ENCODE measurements at places on chromosomes 12 and 14.

DNA sequence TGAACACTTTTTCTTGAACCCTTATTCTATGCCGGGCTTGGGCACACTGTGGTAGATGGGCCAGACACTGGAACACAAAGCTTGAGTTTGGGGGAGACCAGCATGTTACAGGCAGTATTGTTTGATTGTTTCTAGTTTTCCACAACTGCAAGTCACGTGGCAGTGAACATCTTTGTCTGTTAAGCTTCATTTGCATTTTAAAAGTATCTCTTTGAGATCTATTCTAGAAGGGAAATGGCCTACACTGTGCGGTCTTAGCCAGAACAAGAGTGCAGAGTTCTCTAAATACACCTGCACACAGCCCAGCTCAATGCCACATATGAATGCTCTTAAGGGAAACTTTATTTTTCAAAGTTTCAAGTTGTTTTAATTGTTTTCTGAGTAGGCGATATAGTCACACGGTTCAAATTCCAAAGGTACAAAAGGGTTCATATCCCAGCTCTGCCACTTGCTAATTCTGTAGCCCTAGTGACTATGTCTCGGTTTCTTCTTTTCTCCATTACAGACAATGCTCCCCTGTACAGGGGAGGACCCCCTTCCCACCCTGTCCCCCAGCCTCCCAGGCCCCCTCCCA is 24.9 kb downstream of the RIN3 start:
- DNase-seq, result no peak

DNA sequence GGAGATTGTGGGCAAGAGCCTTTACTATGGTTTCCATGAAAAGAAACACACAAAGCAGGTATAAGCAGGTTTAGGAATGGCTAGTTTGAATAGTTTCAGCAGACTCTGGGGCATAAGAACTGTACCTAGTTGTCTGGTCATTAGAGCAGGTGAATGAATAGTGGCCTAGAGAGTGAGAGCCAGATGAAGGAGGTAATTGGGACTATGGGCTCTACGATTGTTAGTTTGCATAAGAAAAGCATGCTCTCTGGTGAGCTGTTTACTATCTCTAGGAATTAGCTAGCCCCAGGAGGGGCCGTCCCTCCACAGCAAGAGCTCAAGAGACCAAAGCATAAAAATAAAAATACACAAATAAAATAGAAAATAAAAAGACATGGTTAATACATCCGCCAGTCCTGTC is 397.5 kb upstream of the GARIN6 start:
- DNase-seq, result no peak

DNA sequence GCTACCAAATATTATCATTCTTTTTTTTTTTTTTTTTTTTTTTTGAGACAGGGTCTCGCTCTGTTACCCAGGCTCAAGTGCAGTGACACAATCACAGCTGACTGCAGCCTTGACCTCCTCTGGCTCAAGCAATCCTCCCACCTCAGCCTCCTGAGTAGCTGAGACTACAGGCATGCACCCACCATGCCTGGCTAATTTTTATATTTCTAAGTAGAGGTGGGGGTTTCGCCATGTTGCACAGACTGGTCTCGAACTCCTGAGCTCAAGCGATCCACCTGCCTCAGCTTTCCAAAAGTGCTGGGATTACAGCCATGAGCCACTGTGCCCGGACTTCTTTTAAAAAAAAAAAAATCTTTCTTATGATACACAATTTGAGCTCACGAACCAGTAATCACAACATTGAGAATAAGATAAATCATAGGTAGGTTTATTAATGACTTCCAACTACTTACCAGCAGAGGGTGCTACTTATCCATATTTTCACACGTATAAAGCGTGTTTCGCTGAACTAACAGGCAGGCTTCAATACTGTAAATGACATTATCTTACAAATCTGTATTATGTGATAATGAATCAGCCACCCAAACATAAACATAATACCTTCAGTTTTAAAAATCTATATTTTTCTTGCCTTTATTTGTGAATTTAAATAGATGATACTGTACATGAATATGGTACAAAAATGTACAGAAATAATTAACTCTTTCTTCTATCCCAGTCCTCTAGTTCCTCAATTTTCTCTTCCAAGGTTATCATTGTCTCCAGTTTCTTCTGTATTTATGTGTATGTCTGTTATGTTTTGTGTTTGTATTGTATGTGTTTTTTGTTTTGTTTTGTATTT is 42.5 kb upstream of the BCAT1 start:
- DNase-seq, result peak; percentile 88

GRCh38 chr12:67459173-67459572 is 189.4 kb upstream of the DYRK2 start:
- no peak for DNase-seq

- DNase-seq, result no peak
These were observed 93.5 kb downstream of the ATXN2 start for GRCh38 chr12:111505601-111506036.

- no peak for DNase-seq
These were observed 288.3 kb upstream of the PPFIA2 start for GRCh38 chr12:82047446-82047845.

- DNase-seq, result no peak
These were observed 19.5 kb upstream of the CERS5 start for GRCh38 chr12:50186681-50187080.

GRCh38 chr12:98359856-98360255 is 155.5 kb upstream of the TMPO start:
- no peak for DNase-seq

GRCh38 chr14:90140956-90141316 is 79.1 kb downstream of the KCNK13 start:
- DNase-seq, result peak; percentile 29

Measured in SW480 (cell line).